Neural progenitor cell (in vitro differentiated cells): ENCODE measurements at places on chromosomes 11 and 22.

- DNase-seq = no peak
These were observed 57.5 kb downstream of the SEZ6L start for GRCh38 chr22:26226538-26227297.

GRCh38 chr22:22442928-22443709 is 65.4 kb downstream of the ZNF280B start:
- no peak for DNase-seq

- DNase-seq = no peak
These were observed 173.7 kb downstream of the MN1 start for GRCh38 chr22:27627901-27628300.

- no peak for DNase-seq
These were observed 25.3 kb upstream of the PARVB start for GRCh38 chr22:43998679-43999264.

- peak; percentile 53 for DNase-seq
These were observed 37.8 kb downstream of the PRR5L start for GRCh38 chr11:36333897-36334296.

- DNase-seq = no peak
These were observed 1221.7 kb downstream of the BRD1 start for GRCh38 chr22:48605856-48606481.

DNA sequence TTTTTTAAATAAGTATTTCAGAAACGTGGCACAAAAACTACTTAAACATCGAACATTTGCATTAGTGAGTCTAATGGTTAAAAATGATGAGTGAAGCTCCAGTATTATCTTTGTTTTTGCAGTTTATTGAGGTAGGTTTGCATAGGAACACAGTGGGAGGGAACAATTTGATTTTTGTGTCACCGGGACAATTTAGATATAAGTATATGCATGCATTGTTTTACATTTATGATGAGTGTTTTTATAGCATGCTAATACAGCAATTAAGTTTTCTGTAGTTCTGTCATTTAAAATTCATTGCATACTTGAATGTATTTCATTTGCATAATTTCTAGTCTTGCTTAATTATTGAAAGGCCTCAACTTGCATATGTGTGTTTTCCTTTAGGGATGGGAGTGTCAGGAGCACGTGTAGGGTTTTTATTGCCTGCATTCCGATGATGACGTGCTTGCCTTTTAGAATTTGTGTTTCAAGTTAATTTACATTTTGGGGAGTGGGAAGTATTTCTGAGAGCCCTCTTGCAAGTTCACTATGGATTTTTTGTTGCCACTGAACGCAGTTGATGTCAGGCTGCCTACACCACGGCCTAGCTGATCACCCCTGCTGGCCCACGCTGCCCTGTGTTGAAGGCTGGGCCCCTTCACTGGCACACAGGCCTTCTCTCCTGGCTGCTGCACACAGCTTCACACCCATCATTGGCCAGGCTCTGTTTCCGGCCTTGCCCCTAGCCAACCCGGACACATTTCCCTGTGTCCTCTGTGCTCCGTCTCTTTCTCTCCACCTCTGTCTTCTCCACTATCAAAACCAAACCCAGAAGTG is 120.9 kb downstream of the TBC1D22A start:
- no peak for DNase-seq

DNA sequence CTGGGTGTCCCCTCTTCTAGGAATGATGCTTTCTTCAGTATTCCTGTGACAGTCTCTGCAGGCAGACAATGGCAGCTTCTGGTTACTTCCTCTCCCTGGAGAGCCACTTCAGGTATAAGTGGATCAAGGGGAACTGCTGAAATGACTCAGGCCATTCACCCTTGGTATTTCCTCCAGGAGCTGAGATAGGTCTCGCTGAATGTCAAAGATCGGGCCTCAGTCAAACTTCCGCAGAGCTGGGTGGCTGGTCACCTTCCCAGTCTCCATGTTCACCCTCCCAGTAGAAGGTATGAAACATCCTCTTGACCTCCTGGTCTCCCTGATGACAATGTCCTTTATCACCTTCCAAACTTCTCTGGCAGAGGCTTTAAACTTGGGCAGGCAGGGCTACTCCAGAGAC is 1.8 kb upstream of the ANKK1 start:
- DNase-seq = no peak

- no peak for DNase-seq
These were observed 198.7 kb upstream of the LUZP2 start for GRCh38 chr11:24298146-24298545.
